Hepatocyte (in vitro differentiated cells): ENCODE measurements at places on chromosomes 4 and X.
A peak's percentile ranks its signal among the peaks of the same experiment; 100 is the strongest.

DNA sequence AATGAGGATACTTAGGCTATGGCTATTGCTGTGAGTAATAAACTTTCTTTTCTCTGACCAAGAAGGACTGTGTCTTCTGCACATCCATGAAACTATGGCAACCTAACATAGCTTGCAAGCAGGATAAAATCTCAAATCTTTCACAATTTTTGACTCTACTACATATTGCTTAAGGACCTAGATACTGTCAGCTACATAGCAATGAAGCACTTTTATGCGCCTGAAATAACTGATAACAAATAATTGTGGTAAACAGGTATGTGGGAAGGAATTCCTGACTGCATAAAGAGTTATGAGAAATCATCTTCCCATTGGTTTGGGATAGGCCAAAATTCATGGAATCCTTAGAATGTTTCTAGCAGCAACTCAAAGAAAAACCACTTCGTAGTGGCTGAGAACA, 41.2 kb upstream of the PDGFC start:
- peak; percentile 6 for DNase-seq

GRCh38 chr4:75940692-75941253, at the start of gene NAAA:
NAAA (minus strand) TSS chr4:75941013; CDS start chr4:75940949, 64 bp downstream.
- DNase-seq, result peak; percentile 76

- DNase-seq, result no peak
Measured at GRCh38 chr4:31341601-31342359, 621.6 kb downstream of the PCDH7 start.

GRCh38 chr4:38149997-38150671, 189.9 kb downstream of the PTTG2 start:
- DNase-seq, result no peak

GRCh38 chr4:112289407-112290253, 3.9 kb upstream of the TIFA start:
- DNase-seq, result no peak

- no peak for DNase-seq
Measured at GRCh38 chrX:47613082-47613481, 6.6 kb downstream of the SYN1 start.

DNA sequence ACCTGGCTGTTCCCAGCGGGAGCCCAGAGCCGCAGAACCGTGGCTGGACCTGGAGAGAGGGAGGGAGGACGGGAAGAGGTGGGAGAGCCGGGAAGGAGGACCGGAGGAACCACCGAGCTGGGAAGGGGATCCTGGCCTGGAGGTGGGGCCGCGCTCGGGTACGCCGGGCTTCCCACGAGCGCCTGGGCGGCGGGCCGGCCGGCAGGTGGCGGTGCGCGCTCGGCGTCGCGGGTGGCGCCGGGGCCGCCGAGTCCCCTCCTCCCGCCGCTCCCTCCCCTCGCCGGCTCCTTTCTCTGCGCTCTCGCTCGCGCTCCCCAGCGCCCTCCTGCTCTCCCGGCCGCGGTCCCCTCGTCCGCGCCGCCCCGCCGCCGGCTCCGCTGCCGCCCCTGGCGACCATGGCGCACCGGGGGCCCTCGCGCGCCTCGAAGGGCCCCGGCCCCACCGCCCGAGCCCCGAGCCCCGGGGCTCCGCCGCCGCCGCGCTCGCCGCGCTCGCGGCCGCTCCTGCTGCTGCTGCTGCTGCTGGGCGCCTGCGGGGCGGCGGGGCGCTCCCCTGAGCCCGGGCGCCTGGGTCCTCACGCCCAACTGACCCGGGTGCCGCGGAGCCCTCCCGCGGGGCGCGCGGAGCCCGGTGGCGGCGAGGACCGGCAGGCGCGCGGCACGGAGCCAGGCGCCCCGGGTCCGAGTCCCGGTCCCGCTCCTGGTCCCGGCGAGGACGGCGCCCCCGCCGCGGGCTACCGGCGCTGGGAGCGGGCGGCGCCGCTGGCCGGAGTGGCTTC, at the start of gene SORCS2:
SORCS2 (plus strand) TSS at position 287 of the 778 bp plus-strand sequence.
- peak; percentile 91 for DNase-seq

DNA sequence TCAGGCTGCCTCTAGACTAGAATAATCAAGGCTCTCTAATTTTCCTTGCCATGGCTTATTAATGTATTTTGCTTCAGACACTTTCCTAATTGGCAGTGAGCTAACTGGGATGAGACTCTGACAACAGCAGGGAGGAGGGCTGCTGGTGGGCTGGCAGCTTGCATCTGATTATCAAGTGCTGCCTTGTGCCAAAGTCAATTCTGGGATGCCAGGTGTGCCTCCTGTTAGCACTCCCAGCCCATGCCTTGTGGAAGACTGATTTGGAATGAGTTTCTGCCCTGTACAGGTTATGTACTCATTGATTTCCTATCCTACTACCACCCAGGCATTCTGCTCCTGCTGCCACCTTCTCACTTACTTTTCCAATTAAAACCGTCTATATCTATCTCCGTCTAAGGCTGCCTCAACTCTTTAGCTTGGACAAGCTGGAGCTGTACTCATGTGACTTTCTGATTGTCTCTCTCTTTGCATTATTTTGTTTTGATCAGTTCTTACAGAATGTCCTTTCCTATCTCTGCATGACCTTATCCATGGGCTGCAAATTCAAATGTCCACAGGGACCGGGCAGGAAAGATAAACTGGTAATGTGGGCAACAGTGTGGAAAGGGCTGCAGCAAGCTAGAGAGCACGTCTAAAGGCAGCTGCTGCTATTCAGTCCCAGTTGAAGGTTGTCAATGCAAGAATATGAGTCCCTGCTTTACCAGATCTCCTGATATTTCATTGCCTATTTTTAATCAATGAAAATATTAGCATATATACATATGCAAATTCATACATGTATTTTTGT, 112.6 kb downstream of the GABRA2 start:
- no peak for DNase-seq

GRCh38 chr4:127484117-127484516, 148.6 kb upstream of the INTU start:
- no peak for DNase-seq

- peak; percentile 6 for DNase-seq
Measured at GRCh38 chrX:5748586-5749150, 480.0 kb downstream of the NLGN4X start.

- DNase-seq, result no peak
Measured at GRCh38 chrX:41447897-41448296, 754 bp downstream of the NYX start.

GRCh38 chrX:103791228-103791627, 14.6 kb downstream of the PLP1 start:
- DNase-seq, result no peak
